GM13977 (cell line): ENCODE measurements at places on chromosomes 7 and 10.

DNA sequence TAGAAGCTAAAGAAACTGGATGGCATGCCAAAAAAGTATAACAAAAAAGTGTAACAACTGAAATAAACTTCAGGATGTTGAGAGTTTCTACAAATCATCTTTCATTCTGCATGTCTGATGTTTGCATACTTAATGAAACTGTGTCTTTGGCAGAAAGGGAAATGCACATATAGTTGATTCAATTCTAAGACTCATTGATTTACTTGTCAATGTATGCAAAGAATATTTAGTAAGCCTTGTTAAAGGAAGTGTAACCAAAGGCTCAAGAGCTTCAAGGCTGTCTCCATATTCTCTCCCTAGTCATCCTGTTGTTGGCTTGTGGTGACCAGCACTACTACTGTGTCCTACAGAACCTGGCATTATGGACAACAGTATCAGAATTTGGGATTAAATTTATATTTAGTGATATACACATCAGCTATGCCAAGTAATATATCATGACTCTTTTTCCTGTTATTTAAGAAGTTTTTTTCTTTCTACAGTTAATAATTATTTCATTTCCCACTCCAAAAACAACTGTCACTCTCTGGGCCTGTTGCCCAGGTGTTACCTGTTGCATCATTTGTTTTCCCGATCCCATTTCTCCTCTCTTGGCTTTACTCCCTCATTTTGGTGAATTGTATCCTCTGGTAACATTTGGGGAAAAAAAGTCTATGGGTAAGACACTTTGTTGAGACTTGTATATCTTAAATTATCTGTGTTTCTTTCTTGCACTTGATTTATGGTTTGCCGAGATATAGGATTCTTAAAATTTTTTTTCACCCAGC, 226.6 kb upstream of the BMPER start:
- no peak for DNase-seq

GRCh38 chr7:91520645-91521044, 256.4 kb downstream of the FZD1 start:
- DNase-seq = no peak

DNA sequence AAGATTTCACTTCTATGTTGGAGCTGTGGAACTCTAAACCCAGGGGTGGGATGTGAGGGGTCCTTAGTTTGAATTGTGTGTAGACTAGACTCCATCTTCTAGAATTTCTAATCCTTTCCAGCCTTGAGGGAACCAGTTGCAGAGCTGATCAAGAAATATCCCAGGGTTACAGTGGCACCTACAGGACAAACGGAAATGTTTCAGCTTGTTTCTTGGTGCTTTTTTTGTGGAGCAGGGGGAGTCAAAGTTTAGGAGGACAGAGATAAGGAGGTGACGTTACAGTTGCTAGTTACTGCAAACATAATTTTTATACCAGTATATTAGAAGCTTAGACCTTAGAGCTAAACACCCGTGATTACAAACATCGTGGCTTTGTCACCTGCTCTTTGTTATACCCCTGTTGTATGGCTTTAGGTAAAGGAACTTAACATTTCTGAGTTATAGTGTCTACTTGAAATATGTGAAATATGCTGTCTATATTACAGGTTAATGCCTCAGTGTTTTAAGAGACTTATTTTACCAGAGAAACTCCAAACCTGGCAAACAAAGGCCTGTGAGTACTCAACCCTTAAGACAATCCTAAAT, 84.5 kb upstream of the DYNC1I1 start:
- DNase-seq = no peak

- DNase-seq = no peak
Observed at GRCh38 chr10:22338931-22339330, 6.4 kb upstream of the SPAG6 start.

GRCh38 chr7:133140994-133141595, 59.2 kb upstream of the CHCHD3 start:
- no peak for DNase-seq
